Caki2 (cell line): ENCODE measurements at places on chromosomes 3 and 15. TPM values are rescaled to one million over a fixed set of nuclear protein-coding genes. Genes with fewer than 3 reads are reported as not detected.
A peak's percentile ranks its signal among the peaks of the same experiment; 100 is the strongest.

HHATL gene
- not detected in 2 replicates for total RNA-seq

RASGRP1 gene
- total RNA-seq = 0.30 and 2.5 TPM in 2 replicates

RHCG gene
- not detected in 2 replicates for total RNA-seq

PCBP4 gene
- total RNA-seq = 7.8 and 10.5 TPM in 2 replicates

PLXND1 gene
- total RNA-seq = 29.0 and 74.1 TPM in 2 replicates

EFCC1 gene
- total RNA-seq = not detected in 2 replicates

PP2D1 gene
- total RNA-seq = not detected in 2 replicates

RTP1 gene
- total RNA-seq = not detected in 2 replicates

NOX5 gene
- total RNA-seq = 1.2 TPM in 1 of 2 replicates, not detected in the other

NMNAT3 gene
- total RNA-seq = 25.5 and 73.6 TPM in 2 replicates

- DNase-seq = no peak
Measured at GRCh38 chr3:150759947-150760346, 3.0 kb downstream of the SIAH2 start.

- no peak for DNase-seq
Measured at GRCh38 chr15:40306371-40306770, 1.4 kb downstream of the PLCB2 start.

DNA sequence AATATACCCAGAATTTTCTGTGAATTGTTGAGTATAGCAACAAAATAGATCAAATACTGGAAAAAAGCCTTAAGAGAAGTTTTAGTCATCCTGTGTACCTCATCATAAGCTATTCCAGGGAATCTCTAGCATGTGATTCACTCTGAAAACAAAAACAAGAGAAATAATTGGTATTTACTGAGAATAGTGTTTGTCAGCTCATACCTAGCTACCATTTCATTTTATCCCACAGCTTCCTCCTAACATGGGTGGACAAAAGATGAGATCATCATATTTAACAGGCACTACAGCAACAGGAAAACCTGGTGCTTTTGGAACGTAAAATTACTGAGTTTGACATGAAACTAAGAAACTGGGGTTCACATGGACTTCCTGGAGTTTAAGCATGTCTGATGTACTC is 753.5 kb upstream of the NECTIN3 start:
- no peak for DNase-seq

DNA sequence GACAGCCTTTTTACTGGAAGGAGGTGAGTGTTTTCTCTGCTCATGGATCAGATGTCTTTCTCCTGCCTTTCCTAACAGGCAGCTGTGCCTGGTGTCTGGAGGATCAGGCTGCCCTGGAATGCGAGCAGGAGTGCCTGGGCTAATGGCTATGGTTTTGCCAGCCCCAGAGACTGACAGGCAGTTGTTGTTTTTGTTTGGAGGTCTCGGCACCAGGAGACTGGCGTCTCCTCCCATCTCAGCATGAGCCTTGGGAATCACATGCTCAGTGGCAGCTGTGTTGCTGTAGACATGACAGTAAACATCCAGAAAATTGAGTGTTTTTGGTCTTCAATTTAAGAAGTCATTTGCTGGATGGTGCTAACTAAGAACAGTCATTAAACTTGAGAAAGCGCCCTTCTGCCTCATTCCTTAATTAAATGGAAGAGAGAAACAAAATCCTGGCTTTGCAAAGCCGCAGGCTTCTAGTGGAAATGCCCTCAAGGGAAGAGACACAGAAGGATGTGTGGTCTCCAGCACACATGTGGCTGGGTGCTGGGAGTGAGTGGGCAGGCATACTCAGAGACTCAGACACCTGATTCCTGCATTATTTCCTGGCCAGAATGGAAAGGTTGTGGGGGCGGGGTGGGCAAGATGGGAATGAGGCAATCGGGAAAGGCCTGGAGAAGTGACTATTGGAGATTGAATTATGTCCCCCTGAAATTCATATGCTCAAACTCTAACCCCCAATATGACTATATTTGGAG is 97.0 kb upstream of the NMNAT3 start:
- DNase-seq = peak; percentile 40

GRCh38 chr3:180184816-180185215 is 148.1 kb upstream of the PEX5L start:
- no peak for DNase-seq

- no peak for DNase-seq
Measured at GRCh38 chr15:85557385-85557784, 177.0 kb downstream of the AKAP13 start.

- DNase-seq = no peak
Measured at GRCh38 chr3:37601832-37602231, 259.8 kb upstream of the CTDSPL start.

DNA sequence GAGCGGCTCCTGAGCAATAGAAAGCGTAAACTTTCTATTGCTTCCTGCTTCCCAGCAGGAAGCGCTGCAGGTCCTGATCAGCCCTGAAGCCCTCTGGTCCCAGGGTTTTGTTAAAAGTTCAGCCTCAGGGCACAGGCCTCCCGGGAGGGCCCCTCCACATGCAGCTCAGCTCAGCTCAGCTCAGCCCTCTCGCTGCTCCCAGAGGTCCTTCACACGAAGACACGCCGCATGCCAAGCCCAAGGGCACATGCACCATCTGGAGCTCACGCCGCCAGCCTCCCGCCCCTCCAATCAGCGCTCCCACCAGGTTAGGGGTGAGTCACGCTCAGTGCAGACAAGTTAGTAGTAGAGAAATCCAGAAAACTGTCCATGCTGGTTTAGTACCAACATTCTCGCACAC is 12.7 kb downstream of the TKT start:
- DNase-seq = no peak

DNA sequence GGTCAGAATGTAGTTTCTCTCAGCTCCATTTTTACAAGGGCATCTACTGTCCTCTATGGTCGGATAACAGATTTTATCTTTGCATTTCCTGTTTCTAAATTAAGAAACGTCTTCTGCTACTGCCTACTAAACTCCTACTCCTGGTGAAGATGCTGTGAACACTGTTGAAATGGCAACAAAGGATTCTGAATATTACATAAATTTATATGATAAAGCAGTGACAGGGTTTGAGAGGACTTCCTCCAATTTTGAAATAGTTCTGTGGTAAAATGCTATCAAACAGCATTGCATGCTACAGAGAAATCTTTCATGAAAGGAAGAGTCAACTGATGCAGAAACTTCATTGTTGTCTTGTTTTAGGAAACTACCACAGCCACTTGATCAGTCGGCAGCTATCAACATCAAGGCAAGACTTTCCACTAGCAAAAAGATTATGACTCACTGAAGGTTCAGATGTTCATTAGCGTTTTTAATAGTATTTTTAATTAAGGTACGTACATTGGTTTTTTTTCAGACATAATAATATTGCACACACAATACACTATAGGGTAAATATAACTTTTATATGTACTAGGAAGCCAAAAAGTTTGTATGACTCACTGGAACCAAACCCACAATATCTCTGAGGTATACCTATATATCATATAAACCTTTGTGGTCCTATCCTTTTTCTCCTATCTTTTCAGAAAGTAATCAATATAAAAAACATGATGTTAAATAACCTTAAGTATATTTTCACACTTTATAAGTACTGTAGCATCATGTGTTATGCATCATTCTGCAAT is 156.1 kb downstream of the STAG1 start:
- no peak for DNase-seq

DNA sequence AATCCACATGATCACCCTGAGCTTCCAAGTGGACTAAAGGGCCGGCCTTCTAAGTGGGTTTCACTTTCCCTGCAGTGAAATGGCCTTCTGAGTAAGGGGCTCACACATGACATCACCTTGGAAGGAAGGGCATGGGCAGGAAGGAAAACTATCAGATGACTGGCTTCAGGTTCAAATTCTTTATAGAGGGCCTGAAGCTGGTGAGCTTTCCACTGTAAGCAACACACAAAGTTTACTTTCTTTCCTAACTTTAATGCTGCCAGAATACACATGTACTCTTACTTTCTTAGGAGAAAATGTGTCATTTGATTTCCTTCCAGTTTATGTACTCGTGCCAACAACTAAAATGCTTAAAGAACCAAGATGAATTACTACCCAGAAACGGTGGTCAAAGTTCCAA is 475.6 kb downstream of the FOXP1 start:
- no peak for DNase-seq

DNA sequence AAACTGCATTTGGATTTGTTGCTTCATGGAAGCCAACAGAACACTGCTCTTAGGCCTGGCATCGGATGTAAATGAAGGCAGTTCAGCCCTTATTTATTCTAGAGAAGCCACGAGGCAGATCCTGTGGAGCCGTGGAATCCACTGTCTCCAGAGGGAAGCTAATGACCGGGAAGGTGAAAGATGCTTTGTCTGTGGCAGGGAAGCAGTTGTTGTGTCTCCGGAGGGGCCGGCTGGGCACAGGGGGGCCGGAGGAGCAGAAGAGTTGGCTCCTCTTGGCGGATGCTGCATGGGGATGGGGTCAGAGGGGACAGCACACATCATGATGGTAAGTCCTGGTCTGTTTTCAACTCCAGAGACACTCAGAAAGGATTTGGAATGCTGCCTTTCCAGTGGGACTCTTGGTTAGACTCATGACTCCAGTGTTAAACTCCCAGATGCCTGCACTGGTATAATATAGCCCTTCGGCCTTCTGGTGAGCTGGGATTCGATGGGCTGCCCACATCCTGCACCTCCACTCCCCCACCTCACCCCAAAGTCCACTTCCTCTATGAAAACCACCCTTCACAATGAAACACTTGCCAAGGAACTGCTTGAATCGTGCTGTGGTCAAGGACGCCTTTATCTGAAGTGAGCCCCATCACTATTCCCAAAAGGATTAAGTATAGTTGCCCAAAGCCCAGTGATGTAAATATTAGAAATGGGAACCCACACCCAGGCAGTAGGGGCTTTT is 33.6 kb downstream of the TPM1 start:
- DNase-seq = no peak

- DNase-seq = no peak
Measured at GRCh38 chr3:44894485-44894884, 20.1 kb downstream of the TGM4 start.

GRCh38 chr15:101439285-101439919 is 50.1 kb downstream of the PCSK6 start:
- DNase-seq = peak; percentile 42

DNA sequence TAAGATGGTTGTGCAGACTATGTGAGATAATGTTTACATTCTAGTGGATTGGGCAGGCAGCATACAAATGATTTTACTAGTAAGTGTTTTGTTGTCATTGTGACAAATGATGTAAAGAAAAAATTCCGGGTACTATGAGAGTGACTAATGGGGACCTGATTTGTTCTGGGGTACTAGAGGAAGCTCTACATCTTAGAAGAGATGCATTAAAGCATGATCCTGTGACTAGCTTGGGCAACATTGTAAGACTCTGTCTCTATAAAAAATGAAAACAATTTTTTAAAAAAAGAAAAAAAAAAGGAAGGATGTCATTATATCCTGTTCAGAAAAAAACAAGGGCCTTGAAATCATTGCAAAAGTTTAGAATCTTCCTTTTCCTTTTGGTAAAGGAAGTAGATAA is 58.1 kb upstream of the MYRIP start:
- no peak for DNase-seq

DNA sequence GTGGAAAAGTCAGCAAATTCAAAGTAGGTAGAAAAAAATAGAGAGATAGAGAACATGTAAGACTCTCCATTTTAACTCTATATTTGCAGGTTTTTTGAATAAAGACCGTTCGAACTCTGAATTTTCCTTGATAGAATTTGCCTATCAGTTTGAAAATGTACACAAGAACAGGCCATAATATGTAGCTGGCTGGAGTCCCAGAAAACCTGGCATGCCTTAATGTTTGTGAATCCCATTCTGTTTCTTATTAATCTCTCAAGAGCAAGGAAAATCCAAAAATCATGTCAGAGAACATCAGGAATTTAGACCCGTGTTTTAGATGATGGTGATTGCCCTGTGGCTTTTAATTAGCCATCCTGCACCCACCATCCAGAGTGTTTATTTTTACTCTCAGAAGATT is 7.2 kb upstream of the CFAP161 start:
- no peak for DNase-seq

GRCh38 chr3:175535351-175535750 is 676.2 kb downstream of the NAALADL2 start:
- DNase-seq = no peak

DNA sequence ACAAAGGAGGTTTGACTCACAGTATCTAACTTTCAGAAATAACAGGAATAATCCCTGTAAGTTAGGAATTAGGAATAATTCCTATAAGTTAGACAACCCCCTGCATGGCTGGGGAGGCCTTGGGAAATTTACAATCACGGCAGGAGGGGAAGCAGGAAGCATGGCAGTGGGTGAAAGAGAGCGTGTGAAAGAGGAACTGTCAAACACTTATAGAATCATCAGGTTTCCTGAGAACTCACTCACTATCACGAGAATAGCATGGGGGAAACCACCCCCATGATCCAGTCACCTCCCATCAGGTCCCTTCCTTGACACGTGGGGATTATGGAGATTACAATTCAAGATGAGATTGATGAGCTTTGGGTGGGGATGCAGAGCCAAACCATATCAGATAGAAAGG is 385.5 kb downstream of the IL20RB start:
- DNase-seq = no peak

DNA sequence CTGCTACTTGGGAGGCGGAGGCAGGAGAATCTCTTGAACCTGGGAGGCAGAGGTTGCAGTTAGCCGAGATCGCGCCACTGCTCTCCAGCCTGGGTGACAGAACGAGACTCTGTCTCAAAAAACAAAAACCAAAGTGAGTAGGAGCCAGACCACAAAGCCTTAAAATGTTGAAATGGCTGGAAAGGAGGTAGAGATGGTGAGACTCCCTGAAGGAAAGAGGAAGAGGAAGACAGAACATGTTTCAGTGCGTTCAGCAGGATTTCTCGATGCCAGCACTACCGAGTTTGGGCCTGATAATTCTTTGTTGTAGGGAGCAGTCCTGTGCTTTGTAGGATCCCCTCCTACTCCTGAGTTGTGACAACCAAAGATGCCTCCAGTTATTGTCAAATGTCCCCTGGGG is 189.9 kb downstream of the AKAP13 start:
- no peak for DNase-seq

DNA sequence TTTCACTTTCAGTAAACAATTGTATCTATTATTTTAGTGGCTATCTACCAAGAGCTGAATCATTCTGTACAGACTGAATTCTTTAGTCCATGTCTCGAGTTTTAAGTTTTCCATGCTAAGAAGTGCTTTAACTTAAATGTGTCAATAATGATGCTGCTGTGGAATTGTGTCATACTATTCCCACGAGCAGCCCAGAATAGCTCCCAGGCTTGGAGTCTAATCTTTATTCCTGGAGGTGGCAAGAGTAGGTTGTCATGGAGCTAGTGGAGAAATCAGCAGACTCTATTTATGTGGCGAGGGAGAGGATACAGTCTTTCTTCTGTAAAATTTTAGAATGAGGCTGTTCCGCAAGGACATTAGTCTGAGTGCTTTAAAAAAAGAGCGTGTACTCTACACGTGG is 207.2 kb downstream of the ROBO2 start:
- DNase-seq = no peak

DNA sequence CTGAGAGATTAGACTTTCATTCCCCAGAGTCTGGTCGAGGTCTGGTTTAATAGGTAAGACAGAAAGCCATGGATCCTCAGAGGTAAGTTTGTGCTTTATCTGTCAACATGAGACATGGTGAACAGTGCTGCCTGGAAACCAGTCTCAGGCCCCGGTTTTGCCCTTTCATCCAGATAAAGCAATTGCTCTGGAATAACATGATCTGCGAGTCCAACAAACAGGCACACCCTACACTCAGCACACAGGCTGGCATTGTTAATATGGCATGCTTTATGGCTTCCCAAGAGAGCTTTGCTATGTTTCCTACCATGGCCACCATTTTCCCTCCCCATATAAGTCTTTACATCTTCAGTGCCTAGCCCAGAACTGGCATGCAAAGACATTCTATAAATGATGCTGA is 30.1 kb upstream of the MNS1 start:
- no peak for DNase-seq

- no peak for DNase-seq
Measured at GRCh38 chr3:32450992-32451659, 51.5 kb downstream of the CMTM6 start.
